Stimulated activated CD4-positive, alpha-beta T cell treated with anti-CD3 and anti-CD28 coated beads, Interleukin-15, amount 100 ng/mL, for 1 hour (primary cell): ENCODE measurements at places on chromosomes 2 and 18.

GRCh38 chr2:196513796-196514526 is 125.6 kb upstream of the CCDC150 start:
- DNase-seq, result no peak

DNA sequence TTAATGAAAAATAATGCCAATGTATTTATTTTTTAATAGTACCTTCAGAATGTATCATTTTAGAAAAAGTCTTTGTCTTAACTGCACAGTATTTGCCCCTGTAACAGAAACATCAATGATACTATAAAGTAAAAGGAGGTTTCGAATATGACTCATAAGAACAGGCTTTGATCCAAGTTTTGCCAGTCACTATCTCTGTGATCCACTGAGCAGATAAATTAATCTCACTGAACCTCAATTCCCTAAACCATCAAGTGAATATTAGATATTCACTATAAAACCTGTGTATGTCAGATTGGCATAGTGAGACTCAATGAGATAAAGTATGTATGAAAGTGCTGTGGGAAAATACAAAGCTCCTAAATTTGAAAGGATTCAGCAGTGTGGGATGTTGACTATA is 292.1 kb downstream of the EXOC6B start:
- DNase-seq, result no peak

DNA sequence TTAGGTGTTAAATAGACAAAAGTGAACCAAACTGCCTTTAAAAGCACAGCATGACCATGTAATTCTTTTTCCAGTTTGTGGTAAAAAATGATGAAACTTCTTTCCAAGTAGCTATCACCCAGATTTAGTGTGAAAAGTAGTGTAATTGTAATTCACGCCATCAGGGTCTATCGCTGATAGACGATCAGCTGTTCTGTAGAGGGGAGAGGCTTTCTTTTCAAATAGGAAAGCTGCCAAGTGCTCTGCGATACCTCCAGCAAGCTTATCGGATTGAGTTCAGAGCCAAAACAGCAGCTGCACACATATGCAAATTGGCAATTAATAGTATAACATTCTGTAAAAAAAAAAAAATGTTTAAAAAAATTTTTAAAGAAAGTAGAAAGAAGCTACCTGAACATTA is 61.9 kb upstream of the PSMD14 start:
- no peak for DNase-seq

DNA sequence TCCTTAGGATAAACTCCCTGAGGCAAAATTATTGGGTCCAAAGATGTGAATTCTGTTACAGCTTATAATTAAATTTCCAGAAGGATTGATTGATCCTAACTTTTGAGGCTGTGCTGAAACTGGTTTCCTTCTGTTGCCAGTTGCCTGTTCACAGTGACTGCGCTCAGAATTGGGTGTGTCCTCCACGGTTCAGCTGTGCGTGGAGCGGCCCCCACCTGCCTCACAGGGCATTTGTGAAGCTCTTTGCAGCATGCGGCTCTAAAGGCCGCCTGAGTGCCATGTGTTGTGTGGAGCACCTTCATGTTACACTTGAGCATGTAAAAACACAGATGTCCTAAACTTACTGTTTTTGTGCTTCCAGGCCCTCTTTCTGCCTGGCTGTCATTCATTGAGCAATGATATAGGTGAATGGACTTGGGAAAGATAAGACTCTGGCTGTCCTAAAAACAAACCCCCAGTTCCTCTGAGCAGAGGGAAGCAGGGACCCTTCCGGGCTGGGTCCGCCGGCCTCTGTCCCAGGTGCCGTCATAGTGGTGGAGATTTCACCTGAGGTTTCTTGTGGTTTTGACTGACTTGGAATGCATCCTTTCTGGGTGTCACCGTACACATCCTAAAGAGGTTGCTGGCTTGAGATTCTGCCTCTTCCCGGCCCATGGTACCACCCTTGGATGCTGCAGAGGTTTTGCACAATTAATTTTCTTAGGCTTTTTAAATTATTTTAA is 173.6 kb downstream of the LDLRAD4 start:
- no peak for DNase-seq

GRCh38 chr2:104406261-104406726 is 447.6 kb upstream of the POU3F3 start:
- DNase-seq, result no peak

- DNase-seq, result no peak
These were observed 11.3 kb downstream of the OSR1 start for GRCh38 chr2:19346983-19347618.

DNA sequence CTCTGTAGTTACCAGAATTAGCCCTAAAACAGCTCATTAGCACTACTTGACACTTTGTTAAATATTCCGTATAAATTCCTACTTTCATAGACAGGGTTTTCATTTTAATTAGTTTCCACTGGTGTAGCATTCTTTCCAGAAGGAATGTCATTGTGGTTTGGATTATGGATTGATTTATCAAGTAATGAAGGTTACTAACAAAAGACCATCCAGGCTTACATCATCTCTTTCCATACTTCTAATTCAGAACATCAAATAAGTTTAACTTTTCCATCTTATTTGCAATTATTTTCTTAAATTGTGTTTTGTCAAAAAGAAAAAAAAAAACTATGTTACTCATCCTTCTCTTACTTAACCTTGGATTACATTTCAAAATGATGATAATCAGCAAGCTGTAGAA is 231.8 kb upstream of the SPOPL start:
- no peak for DNase-seq

DNA sequence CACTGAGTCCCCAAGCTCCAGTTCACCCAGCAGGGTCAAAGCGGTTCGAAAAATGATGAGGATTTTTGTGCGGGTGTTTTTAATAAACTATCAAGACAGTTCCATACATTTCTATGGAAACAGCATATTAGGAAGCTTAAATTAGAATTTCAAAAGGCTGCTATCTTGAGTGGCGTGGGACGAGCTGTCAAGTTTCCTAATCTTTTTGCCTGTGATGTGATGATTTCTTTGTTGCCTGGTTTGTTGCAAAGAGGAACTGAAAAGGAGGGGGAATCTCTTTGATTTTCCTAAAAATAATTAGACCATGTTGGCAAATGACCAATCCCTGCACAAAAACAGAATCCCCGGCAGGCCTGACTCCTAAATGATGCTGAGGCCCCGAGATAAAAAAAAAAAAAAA is 66.1 kb upstream of the ATG16L1 start:
- DNase-seq, result no peak

- DNase-seq, result no peak
These were observed 119.7 kb upstream of the ETAA1 start for GRCh38 chr2:67277450-67277849.

- no peak for DNase-seq
These were observed 25.0 kb upstream of the ASXL2 start for GRCh38 chr2:25903216-25903776.

DNA sequence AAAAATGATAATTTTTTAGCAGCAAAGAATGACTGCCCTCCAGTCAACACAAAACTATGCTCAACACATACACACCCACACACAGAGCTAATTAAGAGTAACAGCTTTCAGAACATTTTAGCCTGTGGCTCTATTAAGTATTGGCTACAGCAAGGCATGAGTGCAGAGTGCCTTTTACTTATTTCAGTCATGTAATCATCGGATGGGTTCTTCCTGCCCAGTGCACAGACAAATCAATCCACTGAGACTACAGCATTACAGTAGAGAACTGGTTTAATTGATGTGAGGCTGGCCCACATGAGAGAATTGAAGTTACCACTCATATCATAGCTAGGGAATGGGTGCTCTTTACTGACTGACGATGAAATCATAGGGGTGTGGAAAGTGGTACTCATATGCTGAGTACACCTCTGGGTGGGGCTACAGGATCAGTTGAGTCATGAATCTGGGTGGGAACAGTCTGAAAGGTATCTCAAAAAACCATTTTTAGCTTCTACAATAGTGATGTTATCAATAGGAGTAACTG is 241.0 kb downstream of the FSIP2 start:
- no peak for DNase-seq

- no peak for DNase-seq
These were observed 267.6 kb downstream of the RND3 start for GRCh38 chr2:150219861-150220260.

DNA sequence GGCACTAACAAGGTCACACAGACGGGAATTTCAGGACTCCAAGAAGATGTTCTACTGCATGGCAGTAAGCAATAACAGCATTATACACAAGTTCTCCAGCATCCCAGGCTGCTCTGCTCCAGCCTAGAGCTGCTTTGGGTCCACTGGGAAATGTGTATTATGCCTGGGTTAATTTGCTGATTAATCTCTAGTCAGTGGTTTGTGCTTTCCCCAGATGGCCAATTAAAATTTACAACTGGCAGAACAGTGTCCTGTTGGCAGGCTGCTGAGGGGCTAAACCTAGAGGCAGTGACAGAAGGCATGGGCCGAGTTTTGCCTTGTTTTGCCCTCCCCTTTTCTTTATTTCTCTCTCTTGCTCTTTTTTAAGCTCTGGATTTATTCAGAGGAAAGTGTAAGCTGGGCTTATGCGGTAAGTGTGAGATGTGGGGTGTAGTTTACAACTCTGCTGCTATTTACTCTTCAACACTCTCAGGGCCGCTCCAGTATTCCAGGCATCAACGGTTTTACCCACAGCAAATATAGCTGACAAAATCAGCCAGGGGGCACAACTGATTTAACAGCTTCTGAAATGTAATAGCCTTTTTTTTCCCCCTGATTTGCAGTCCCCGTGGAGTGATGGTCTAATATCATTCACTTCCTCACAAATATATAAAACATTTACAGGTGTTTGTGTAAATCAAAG is 348.0 kb downstream of the GPD2 start:
- no peak for DNase-seq

DNA sequence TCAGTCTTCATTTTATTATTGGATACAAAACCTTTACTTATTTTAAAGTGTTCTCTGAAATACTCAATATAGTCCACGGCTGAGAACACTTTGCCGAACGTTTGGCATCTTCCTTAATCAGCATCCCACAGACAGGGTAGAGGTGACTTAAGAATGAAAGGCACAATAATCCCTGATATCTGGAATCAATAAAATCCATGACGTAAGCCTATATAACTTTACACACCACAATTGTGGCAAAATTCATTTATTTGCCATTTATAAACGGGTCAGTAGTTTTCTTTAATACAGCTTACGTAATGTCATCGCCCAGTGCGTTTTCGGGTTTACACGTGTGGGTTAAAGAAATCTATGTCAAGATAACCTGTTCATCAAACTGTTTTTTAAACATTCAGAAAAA is 1.3 kb downstream of the MGAT4A start:
- no peak for DNase-seq

DNA sequence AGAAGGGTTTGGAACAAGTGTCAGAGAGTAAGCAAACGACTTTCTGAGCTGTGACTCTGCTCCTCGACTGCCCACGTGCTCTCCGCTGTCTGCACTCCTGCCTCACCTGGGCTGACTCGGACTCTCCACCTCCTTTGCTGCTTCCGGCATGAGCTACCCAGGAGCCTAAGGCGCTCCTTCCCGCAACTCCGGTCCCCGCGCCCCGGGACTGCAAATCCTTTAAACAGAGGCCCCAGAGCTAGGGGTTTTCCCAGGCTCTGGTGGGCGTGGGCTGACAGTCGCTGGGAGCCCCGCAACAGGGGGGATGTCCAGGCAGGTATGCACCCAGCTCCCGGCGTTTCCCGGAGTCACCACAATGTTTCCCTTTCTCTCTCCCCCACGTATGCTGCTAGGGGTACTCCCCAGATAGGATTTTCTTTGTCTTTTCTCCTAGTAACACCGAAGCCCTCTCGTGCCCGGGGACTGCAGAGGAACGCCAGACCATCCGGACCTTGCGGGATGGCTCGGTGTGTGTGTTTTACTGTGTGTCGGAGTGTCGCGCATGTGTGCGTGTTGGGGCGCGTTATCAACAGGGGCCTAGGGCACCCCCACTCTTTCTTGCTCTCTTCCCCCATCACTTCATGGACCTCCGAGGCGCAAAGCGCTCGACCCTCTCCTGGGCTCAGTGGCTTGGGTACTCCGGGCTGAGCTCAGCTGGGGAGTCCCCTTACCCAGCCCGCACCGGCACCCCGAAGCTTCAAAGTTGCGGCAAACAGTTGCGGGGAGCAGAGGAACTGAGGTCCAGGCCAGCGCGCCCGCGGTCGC is 691 bp upstream of the THSD7B start:
- DNase-seq, result no peak

DNA sequence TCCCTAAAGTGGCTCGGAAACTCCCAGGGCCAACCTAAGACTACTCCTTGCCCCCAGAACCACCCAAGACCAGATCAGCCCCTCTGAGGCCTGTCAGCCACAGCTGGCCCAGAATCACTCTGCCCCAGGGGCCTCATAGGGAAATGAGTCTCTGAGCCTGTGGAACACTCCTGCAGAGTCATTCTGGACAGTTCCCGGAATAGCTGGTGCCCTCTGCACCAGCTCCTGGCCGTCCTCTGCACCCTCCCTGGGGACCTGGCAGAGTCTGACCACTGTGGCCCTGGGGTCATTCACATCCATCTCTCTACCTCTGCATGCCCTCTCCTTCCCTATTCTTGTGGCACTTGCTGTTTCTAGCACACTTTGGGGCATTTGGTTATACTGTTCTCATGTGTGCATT is 14.6 kb upstream of the TMEM214 start:
- no peak for DNase-seq

GRCh38 chr2:166700079-166700478 is 188.2 kb upstream of the XIRP2 start:
- DNase-seq, result no peak

DNA sequence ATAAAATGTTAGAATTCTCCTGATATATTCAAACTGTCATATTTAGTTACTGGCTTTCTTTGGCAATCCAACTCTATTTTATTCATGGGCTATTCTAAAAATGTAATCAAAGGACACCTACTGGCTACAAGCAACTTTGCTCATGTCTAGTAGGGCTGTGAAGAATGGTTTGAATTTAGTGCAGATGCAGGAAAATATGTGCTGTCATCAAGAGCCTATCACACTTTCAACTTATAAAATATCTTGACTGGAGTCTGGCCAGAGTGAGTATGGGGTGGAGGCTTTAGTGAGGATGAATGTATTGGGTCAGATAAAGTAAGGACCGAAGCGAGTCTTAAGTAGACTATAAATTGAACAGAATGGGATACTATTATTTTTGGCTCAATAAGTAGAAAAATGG is 343.4 kb upstream of the SPRED2 start:
- DNase-seq, result no peak

GRCh38 chr2:172693037-172693436 is 42.6 kb upstream of the RAPGEF4 start:
- DNase-seq, result no peak

DNA sequence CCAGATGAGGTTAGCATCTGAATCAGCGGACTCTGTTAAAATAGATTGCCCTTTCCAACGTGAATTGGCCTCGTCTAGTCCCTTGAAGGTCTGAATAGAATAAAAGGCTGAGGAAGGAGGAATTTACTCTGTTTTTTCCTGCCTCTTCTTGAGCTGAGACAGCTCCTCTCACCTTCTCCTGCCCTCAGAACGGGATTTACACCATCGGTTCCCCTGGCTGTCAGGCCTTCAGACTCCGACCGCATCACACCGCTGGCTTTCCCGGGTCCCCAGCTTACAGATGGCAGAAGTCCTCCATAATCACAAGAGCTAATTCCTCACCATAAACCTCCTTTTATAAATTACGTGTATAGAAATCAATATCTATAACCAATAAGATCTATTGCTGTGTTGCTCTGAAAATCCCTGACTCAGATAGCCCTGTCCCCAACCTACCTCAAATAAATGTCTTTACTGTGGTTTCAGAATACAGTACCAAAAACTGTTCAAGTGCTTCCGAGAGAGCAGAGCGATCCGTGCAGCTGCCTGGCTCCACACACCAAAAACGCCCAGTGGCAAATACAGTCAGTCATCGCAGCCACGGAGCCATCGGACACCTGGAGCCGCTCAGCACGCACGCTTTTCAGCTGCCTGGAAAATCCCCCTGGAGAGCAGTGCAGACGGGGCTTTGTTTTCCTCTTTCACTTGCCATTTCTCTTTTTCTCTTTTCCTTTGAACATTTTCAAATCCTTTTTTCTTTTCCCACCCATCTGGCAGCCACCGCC is 196.9 kb downstream of the NRP2 start:
- no peak for DNase-seq
